ENCODE measurements at places on chromosomes 2 and 18.

GRCh38 chr2:157809212-157809611, 66.9 kb downstream of the ACVR1 start:
- DNase-seq = no peak

DNA sequence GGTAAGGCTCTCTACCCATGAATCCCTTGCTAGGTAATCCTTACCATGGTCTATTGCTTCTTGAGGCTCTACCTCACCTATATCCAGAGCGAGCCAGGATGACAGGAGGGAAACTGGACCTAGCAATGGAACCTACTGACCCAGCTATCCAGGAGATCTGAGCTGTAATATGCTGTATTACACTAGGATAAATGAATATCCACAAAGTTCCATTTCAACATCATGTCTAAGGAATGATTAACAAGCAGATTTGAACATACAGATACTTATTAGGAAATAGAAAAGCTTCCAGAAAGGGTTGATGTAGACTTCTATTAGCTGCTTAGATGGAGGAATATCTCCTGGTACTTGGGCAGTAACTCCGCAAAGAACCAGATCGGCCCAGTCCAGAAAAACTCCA, 110.1 kb downstream of the BAZ2B start:
- DNase-seq = no peak

GRCh38 chr18:41798879-41799278, 156.2 kb upstream of the PIK3C3 start:
- no peak for DNase-seq

DNA sequence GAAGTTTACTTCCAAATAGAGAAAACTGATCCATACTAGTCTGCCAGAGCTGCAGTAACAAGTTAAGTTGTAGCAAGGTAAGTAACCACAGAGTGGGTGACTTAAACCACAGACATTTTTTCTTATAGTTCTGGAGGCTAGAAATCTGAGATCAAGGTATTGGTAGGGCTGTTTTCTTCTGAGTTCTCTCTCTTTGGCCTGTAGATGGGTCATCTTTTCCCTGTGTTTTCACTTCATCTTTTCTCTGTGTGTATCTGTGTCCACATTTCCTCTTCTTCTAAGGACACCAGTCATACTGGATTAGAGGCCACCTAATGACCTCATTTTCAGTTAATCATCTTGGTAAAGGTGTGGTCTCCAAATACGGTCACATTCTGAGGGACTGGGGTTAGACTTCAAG, 142.9 kb upstream of the MEX3C start:
- no peak for DNase-seq
